A673 (cell line): ENCODE measurements at places on chromosomes 1 and 21.
A peak's percentile ranks its signal among the peaks of the same experiment; 100 is the strongest.

- peak; percentile 41 for DNase-seq
Measured at GRCh38 chr1:147598621-147599361, 57.5 kb downstream of the BCL9 start.

DNA sequence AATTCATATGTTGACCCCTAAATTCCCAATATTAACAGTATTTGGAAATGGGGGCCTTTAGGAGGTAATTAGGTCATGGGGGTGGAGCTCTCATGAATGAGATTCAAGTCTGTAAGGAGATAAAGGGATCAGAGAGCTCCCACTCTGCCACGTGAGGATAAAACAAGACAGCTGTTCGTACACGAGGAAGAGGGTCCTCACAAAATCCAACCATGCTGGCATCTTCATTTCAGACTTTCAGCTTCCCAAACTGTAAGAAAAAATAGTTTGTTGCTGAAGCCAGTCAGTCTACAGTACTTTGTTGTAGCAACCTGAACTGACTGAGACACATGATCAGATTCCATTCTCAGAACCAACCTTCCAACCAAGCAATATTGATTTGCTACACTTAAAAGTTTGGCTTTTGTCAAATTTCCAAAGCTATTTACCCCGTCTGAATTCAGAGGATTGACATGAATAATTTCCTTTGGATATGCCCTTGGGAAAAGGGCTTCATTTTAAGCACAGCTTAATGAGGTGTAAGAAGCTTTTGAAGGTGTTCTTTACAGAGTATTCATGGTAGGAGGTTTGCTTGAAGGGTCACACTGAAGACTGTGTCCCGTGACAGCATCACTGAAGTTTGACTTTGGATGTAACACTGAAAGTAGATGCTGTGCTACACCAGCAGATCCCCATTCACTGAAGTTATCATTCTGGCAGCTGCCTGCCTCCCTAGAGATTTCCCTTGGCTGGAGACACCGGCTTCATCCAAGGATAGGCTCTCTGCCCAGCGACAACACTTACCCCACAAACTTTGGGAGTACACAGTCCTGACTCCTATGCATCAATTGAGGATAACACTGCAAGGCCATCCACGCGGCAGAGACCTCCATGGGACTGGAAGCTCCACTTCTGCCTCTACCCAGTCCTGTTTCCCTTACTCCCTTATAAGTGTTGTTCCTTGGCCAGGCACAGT lies 4.9 kb upstream of the OMA1 start:
- no peak for DNase-seq

- peak; percentile 48 for DNase-seq
Measured at GRCh38 chr1:111463029-111463683, 10.6 kb upstream of the C1orf162 start.

DNA sequence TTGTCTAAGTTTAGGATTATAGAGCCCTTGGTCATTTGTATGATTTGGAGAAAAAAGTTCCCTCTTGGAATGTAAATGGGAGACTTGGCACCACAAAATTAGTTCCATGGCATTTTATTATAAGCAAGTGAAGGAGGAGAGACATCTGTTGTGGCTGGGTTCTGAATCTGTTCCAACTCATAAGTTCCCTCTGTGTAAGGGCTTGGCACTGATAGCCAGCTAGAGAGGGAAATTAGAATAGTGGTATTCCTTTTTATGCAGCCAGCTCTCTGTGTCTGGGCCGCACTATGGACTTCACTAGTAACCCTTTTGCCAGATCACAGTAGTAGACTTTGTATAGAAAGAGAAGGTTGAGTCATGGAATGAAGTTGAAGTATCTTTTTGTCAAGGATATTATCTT lies 31.1 kb downstream of the GNAI3 start:
- DNase-seq: no peak

GRCh38 chr1:174039027-174039426 lies 16.9 kb upstream of the RC3H1 start:
- no peak for DNase-seq

DNA sequence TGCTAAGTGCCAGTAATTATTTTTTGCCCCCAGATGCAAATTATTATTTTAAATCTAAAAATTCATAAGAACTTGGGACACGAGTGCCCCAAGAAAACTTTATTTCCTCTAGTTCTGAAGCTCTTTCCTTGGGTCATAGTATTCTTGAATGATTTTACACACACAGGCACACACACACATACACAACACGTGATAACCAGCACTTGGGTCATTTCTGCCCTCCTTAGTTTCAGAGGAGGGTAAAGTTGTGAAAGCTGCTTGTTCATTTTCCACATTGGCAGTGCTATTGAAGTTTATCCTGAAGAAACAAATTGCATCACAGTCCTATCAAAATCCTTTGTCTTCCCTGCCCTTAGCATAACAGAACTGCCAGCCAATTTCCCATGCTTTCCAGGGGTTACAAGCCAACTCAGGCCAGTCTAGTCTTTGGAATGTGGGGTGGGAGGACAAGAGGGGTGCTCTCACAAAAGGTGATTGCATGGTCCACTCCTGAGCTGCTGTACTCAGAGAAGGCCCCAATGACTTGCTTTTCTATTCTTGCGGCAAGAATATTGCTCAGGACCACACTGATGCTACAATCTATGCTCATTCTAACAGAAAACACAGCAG lies 98.5 kb upstream of the POGK start:
- no peak for DNase-seq

DNA sequence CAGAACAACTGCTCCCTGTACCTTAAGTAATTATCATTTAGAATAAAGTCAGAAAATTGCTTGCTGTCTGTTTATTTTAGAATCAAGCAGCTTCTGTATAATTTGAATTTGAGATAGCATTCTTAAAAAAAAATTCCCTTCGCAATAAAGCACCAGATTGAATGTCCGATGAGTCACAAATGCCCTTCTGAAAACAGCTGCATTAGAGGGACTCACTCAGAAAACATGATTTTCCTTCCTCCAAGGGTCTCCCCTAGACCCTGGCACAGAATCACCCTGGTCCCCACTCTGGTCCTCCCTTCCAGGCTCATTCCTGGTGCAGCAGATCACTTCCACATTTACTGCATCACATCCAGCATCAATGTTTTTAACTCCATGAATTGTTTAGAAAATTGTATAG lies 471.1 kb upstream of the VAMP3 start:
- no peak for DNase-seq
